Brain pericyte (primary cell): ENCODE measurements at places on chromosomes 3 and 15.

DNA sequence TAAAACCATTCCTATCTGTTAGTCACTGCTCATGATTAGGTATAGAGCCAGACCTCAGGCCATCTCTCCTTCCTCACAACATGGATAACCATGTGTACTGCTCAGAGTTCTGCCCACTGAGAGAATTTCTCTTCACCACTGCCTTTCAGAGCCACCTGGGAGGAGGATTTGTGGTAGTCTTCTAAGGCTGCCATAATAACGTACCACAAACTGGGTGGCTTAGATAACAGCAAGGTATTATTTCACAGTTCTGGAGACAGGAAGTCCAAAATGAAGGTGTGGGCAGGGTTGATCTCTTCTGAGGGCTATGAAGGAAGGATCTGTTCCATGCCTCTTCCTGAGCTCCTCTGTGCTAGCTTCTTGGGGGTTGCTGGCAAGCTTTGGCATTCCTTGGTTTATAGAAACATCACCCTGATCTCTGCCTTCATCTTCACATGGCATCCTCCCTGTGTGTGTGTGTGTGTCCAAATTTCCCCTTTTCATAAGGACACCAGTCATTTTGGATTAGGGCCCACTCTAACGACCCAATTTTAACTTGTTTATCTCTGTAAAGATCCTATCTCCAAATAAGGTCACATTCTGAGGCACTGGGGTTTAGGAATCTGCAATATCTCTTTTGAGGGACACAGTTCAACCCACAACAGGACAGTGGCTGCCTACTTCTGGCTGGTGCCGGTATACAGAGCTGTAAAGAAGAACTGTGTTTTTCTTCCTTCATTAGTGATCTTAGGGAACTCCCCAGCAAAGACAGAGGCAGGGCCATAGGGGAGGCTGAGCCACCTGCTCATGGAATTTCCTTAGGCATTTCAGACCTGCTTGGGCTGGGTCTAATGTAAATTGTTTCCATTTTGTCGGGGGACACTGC is 42.1 kb upstream of the NOX5 start:
- no peak for DNase-seq

- DNase-seq, result no peak
Observed at GRCh38 chr15:68580883-68581155, 2.0 kb downstream of the CORO2B start.

DNA sequence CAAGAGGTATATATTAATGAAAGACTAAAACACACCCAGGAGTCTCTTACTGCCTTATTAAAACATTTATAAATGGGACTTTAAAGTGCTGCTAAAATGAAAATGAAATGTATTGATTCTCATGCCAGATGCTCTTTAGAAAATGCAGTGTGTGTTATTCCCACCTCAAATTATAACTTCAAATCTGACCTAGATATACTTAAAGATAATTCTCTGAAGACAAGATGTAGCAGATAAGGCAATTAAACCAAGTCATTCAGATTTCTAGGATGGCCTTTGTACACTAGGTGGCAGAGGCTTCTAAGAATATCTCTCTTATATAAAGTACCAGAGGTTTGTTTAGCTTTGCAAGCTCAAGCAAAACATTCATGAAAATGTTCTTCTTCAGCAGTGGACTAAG is 26.9 kb upstream of the GOLGA8B start:
- no peak for DNase-seq

- DNase-seq, result no peak
Observed at GRCh38 chr15:69664572-69665571, 212.3 kb downstream of the RPLP1 start.

DNA sequence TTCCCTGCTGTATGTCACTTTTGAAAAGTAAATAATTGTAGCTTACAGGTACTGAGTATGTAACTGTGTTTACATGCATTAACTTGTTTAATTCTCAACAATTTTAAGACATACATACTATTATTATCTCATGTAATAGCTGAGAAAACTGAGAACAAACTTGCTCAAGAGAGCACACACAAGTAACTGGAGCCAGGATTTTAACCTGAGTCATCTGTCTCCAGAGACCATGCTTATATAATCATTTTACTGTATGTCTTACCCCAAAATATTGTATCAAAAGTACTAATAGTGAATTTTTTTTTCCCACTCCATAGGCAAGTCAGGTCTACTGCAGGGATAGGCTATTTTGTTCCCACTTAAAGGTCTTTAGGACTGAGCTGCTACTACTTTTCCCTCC is 95.4 kb downstream of the FEZF2 start:
- no peak for DNase-seq

DNA sequence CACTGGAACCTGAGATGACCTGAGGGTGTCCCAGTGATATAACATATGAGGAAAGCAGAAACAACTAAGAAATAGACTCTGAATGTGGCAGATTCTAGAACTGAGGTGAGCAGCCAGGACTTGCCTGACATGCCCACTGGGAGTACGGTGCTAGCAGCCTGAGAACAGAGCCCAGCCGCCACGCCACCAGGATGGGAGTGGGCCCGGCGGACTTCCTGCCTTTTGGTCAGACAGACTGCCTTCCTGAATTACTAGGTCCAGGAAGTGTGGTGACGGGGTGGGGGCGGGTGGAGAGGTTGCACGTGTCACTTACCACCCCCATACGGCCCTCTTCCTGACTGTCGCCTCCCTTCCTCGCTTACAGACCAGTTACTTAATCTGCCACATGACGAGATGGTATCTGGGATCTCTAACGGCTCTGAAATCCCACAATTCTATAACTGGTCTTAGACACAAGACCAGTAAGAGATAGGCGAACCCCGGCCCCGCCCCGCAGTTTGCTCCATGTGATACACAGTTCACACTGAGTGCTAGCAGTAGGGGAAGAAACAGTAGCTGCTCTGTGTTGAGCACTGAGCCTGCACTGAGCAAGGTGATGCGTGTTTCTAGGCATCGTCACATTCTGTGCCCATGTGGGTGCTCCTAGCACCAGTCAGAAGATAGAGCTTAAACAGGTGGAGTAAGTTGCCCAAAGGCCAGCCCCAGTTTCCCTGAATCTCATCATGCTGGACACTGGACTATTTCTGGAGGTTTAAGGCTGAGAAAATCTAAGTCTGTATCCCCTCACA is 95.7 kb downstream of the CPN2 start:
- DNase-seq, result no peak

DNA sequence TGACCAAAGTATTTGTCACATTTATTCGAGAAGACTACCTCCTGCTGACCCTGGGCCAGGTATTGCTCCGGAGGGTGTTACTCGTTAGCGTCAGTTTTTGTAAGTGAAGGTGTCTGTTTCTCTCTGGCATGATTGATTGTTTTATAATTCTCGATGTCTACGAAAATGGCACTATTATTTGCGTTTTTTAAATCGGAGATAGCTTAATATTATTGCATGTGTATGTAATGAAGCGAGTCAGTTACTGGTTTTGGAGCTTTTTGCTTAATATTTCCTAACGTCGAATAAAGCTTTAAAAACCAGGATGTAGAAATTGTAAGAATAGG is 439 bp downstream of the DZIP3 start:
- no peak for DNase-seq

DNA sequence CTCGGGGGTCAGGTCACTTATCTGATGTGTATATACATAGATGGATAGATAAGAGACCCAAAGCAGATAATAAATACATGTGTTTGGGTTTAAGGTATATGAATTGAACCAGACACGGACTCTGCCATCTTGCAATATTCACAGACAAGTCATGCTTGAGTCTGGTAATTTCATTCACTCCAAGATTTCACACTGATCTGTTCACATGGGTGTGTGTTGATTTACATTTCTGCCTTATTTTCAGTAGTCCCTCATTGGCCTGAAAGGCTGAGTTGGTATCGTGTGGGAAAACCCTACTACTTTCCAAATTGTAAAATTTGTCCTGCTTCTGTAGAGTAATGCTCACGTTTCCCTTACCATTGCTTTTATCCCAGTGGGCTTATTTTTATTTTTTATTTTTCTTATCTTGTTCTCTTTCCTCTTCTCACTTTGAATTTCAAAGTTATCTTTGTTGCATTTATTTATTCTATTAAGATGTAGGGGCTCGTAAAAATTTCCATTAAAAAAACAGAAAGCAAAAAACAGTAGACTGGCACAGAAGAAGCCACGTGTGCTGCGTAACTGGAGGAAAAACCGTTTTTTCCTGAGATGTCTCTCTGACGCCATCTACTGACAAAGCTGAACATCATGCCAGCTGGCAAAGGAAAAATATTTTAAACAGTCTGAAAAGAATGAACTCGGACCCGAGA is 10.8 kb upstream of the MFSD1 start:
- DNase-seq, result no peak

- DNase-seq, result no peak
Observed at GRCh38 chr15:39582977-39583595, 2.2 kb downstream of the THBS1 start.

DNA sequence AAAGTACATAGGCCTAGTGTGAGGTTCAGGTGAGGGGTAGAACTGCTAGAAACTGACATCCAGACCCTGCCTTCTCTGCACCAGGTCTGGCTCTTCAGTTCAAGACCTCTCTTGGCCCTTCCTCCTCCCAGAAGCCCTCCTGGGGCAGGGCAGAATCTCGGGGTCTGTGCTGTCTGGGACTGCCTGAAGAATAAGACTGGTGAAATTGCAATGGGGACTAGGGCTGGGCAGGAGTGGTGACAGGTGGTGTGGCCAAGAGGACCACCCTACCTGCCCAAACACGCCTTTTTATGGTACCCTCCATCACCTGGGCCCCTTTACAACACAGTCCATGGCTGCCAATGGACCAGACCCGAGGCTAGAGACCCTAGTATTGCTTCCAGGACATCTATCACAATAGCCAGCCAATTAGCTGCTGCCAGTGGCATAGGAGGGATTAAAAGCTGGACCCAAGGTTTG is 1.5 kb upstream of the NCKIPSD start:
- no peak for DNase-seq

DNA sequence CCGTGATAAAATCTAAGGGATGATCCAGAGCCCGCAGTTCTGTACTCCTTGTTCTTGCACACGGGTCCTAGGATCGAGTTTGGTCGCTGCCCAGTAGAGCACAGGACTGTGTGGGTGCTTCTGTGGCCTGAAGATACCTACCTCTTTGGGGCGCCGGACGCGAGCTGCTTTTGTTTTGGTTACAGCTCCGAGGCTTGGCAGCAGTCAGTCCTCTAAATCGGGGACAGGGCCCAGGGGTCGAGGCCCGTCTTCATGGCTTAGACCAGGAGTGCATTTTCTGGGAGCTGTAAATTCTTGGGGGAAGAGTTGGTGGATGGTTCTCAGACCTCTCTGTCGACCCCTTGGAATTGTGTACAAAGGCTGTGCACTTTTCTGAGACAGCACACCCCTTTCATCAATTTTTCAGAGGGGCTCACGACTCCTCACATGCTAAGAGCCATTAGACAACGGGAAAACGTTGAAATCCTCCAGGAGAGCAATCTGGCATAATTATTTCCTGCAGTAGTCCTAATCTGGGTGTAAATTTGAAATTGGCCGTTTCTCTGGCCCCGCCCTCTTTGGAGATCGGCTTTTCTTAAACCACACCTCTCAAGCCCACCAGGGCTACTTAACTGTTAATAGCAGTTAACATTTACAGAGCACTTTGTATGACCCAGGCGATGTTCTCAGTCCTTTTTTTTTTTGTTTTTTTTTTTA is 928 bp downstream of the CEP97 start:
- no peak for DNase-seq

DNA sequence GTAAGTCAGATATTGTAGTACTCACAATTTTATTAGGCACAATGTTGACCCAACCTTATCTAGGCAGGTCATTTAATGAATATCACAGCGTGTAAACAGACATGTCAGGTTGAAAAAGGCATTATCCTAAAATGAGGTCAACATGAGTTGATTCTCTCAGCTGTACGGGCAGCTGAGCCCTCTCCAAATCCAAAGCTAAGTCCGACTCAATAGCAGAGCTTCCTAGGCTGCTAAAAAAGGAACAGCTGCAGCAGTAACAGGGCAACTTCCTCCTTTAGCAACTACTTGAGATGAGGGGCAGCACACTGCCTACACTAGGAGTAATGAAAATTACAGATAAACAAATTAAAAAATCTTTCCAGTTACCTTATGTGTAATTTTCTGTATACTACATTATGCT is 189.2 kb downstream of the CADM2 start:
- no peak for DNase-seq

DNA sequence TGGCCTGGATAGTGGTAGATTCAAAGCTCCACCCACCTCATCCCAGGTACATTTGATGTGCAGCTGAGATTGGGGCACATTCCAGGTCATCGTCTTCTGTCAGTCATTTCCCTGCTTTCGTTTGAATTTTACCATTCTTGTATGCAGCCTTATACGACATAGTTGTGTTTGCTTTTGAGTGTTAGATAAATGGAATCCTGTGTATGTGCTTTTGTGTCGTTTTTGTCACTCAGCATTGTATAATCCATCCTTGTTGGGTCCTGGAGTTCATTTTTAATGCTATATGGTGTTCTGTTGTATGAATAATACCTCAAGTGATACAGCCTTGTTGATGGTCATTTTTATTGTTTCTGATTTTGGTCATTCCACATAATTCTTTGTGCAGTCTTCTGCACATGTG is 7.3 kb downstream of the RCCD1 start:
- no peak for DNase-seq

GRCh38 chr3:117622171-117622841 is 912.7 kb downstream of the TUSC7 start:
- no peak for DNase-seq

DNA sequence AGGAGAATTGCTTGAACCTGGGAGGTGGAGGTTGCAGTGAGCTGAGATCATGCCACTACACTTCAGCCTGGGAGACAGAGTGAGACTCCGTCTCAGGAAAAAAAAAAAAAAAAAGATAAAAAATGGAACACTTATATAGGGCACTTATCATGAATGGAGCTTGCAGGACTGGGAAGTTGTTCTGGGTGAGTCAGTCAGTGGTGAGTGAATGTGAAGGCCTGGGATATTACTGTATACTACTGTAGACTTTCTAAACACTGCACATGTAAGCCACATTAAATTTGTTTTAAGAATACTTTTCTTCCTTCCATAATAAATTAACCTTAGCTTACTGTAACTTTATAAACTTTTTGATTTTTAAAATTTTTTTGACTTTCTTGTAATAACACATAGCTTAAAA is 59.8 kb downstream of the SFMBT1 start:
- no peak for DNase-seq

- no peak for DNase-seq
Observed at GRCh38 chr3:142940000-142940399, 23.5 kb downstream of the PAQR9 start.

DNA sequence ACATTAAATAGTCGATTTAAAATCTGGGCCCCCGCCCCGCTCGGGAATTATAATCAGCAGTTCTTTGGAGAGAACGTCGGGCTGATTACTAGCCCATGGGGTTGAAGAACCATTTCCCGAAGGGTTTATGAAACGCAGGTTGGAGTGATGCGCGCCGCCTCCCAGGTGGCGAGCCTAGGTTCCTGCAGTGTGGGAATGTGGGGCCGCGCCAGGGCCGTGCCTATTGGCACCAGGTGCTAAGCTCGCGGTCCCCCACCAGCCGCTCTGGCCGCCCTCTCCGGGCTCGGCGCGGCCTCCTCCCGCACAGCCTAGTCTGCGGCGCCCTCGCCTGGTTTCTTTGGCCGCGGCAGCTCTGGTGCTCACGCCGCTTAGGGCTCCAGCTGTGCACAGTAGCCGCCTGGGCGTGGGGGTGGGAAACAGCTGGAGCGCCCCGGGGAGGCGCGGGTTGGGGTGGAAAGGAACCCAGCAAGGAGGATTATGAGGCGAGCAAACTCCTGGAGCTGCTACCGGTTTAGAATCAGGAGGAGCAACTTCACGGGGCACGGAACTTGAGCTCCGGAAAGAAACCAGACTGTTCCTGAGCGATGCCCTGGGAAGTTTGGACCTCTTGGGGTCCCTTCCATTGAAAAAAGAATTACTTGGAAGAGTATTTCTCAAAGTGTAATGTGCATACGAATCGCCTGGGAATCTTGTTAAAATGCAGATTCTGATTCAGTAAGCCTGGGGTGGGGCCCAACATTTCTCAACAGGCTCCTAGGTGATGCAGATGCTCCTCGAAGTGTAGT is 5.6 kb upstream of the MECOM start:
- DNase-seq, result no peak
